Neural progenitor cell (in vitro differentiated cells): ENCODE measurements at places on chromosomes 11 and 22.

DNA sequence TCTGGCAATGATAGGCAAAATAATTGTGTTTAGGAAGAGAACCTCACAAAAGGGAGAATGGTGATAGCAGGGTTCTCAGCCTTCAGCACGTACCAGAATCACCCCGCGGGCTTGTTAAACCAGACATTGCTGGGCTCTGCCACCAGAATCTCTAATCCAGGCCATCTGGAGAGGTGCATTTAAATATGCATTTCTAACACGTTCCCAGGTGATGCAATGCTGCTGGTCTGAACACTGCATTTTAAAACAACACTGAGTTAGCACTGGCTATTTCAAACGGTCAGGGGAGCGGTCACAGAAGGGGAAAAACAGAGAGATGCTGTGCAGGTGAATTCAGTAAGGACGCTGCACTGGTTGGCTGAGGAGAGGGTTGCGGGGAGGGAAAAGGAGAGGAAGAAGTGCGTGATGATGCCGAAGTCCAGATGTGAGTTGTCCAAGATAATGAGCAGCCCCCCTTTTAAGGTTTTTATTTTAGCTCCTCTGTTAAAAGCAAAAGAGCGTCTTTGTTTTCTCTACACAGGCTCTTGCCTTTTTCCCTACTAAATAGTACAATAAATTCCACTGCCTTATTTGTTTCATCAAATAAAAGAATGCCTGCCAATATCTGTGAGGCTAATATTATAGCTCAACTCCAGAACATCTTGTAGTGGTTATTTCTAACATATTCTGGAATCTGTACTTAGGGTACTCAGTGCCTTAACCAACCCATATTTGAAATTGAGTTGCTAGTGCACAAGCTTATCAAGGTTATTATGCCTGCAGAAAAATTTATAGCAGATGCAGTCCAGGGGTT, 109.6 kb upstream of the POU2AF2 start:
- DNase-seq = no peak

- DNase-seq = no peak
Observed at GRCh38 chr11:29161191-29161590, 855.6 kb downstream of the KCNA4 start.

DNA sequence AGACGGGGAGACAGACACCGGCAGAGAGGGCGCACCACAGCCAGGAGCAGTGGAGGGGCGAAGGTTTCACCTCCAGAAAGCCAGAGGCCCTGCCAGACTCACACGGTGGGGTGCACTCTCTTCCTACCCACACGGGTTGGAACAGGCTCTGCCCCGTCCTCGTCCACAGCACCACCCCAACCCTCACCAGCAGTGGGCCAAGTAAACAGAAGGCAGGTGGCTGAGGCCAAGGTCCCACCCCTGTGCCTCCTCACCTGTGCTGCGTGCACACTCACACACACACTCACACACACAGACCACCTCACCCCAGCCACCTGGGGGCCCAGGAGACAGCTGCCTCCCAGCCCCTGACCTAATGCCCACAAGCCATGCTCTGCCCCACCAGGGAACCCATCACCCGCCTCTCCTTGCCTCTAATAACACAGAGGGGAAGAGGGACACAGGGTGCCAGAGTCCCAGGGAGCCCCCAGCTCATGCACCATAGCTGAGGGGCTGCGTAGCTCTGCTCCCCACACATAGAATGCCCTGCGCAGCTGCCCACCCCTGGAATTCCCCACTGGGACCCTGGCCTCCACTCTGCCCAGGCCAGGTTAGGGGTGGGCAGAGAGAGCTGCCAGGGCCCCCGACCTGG, 3.1 kb downstream of the CYB5R3 start:
- DNase-seq = no peak

GRCh38 chr11:68904248-68904847, 657 bp downstream of the IGHMBP2 start:
- peak; percentile 52 for DNase-seq

DNA sequence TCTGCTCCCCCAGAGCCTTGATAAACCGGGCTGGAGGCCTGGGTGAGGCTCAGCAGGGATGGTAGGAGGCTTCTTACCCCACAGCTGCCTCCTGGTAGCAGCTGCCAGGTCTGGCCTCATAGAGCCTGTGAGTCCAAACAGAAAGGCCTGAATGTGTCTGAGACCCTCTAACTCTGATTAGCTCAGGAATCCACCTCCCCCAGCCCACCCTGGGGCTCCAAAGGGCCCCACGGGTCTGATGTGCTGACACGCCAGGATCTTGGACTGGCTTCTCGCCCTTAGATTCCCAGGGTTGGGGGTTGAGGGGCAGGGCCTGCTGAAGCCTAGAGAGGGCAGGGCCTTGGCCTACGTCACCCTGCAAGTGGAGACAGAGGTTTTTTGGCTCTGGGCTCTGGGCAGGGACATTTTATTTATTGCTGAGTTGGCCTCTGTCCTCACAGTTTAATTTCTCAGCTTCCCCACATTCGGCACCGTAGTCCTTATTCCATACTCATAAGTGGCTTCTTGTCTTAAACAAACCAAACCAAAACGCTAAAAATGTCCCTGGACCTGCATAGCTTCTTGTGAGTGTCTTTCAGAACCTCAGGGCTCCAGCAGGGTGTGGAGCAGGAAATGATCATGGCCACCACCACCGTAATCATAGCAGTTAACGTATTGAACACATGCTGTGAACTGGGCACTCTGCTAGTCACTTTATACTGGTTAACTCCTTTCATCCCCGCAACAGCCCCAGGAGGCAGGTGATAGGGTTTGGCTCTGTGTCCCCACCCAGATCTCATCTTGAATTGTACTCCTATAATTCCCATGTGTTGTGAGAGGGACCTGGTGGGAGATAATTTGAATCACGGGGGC, 25.1 kb downstream of the KIAA1671 start:
- peak; percentile 49 for DNase-seq

DNA sequence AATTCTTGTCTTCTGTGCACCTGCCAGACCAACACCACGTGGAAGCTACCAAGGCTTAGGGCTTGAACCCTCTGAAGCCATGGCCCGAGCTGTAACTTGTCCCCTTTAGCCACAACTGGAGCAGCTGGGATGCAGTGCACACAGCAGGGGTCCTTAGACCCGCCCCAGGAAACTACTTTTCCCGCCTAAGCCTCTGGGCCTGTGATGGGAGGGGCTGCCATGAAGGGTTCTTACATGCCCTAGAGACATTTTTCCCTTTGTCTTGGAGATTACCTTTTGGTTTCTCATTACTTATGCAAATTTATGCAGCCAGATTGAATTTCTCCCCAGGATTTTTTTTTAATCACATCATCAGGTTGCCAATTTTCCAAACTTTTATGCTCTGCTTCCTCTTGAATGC, 9.7 kb downstream of the PATE3 start:
- no peak for DNase-seq

- DNase-seq = no peak
Observed at GRCh38 chr11:111123463-111124398, 121.8 kb upstream of the POU2AF2 start.

DNA sequence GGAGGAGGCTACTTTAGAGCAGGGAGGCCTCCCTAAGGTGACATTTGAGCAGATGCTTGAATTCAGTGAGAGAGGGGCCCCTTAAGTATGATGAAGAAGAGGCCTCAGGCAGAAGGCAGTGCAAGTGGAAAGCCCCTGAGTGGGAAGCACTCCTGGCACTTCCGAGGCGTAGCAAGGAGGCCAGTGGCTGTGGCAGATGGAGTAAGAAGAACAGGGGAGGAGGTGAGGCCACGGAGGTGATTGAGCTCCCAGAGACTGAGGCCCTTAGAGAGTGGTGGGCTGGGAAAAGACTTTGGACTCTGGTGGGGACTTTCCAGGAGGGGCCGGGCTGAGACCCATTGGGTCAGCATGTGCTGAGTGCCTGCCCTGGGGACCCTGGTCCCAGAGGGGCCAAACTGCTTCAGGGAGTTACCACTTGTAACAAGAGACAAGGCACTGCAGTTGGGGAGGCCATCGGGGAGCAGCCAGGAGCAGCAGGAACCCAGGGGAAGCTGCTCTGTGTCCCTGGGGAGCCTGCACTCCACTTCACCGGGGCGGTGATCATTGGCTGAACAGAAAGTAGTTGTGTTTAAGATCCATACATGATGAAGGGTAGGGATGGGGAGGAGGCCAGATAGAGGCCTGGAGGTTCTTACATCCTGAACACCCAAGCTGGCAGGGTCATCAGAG, 2.5 kb upstream of the CENPM start:
- no peak for DNase-seq

GRCh38 chr11:5666402-5666793, 18.5 kb downstream of the TRIM5 start:
- no peak for DNase-seq

DNA sequence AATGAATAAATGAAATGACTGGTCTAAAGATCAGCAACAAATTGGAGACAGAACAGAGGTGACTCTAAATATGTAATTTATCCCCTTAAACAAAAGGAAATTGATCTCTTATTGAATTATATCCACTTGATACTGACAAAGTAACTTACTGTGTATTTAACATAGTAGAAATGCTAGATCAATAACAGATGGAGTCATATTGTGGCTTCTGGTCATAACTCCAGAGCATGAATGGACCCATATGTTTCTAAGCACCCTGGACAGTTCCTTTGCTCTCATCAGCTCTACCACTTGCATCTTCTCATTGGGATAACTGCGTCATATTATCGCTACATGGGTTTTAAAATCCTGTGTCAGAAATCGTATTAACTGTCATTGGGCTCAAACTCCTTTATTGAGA, 222.3 kb downstream of the ETS1 start:
- peak; percentile 51 for DNase-seq

DNA sequence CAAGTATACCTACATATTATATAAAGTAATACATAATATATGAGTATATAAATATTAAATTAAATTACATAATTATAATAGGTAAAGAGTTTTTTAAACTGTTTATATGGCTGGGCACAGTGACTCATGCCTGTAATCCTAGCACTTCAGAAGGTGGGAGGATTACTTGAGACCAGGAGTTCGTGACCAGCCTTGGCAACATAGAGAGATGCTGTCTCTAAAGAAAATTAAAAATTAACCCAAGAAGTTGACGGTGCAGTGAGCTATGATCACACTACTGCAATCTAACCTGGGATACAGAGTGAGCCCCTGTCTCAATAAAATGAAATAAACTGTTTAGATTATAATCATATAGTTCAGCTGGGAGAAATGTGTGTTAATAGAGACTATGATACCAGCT, 363.0 kb downstream of the DDX10 start:
- DNase-seq = no peak

DNA sequence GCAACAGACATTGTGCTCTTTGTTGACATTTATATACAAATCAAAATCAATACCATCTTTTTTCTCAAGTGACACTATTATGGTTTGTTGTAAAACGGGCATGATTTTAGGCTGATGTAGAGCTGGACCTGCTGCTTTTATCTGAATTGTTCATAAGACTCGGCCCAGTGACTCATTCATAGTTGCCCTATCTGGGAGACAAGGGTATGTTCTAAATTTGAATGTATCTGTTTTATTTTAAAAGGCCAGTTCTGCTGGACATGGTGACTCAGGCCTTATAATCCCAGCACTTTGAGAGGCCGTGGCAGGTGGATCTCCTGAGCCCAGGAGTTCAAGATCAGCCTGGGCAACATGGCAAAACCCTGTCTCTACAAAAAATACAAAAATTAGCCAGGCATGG, 39.3 kb downstream of the CEP295 start:
- DNase-seq = no peak

- no peak for DNase-seq
Observed at GRCh38 chr11:35546317-35546716, 20.9 kb upstream of the PAMR1 start.

GRCh38 chr11:111019451-111019850, 226.1 kb upstream of the POU2AF2 start:
- no peak for DNase-seq

DNA sequence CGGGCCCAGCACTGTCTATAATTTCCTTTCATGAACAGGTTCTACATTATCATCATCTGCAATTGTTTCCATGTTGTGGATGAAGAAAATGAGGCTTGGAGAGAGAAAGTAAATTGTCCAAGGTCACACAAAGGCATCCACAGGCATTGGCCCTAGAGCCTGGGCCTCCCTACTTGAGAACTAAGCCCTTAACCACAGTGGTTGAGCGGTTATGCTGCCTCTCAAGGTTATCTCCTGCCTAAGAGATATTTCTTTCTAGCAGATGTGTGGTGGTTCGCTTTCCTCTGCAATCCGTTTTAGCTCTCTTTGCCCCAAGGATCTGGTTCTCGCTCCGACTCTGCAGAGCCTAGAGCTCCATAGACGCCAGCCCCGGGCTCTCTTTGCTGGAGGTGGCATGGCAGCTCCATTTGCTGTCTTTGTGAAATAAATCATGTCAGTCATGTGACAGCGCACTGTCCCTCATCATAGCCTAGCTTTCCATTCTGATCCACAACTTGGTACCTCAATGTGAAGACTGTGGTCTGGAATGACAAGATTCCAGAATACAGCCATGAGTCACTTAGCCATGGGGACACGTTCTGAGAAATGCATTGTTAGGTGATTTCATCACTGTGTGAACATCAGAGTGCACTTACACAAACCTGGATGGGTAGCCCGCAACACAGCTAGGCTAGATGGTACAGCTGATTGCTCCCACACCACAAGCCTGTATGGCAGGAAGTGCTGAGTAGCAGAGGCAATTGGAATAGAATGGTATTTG, 27.2 kb downstream of the RPS6KA4 start:
- no peak for DNase-seq
